Activated naive CD4-positive, alpha-beta T cell treated with anti-CD3 and anti-CD28 coated beads for 36 hours (primary cell): ENCODE measurements at places on chromosomes 16 and 17.

- H3K27me3 ChIP-seq, result no peaks in the 10 kb centered on the region
- H3K4me3 ChIP-seq, result no peak overlapping the region
- no peaks in the 10 kb centered on the region for H3K36me3 ChIP-seq
- no peaks in the 10 kb centered on the region for H3K4me1 ChIP-seq
- no peak for DNase-seq
- H3K27ac ChIP-seq, result no peak overlapping the region
Observed at GRCh38 chr16:84460406-84461028, 43.9 kb downstream of the MEAK7 start.

- no peak for DNase-seq
- H3K36me3 ChIP-seq, result peaks cover 29% of the 10 kb centered on the region
- H3K4me1 ChIP-seq, result no peaks in the 10 kb centered on the region
- H3K4me3 ChIP-seq, result no peak overlapping the region
Observed at GRCh38 chr16:3597226-3597625, 14.2 kb downstream of the SLX4 start.

DNA sequence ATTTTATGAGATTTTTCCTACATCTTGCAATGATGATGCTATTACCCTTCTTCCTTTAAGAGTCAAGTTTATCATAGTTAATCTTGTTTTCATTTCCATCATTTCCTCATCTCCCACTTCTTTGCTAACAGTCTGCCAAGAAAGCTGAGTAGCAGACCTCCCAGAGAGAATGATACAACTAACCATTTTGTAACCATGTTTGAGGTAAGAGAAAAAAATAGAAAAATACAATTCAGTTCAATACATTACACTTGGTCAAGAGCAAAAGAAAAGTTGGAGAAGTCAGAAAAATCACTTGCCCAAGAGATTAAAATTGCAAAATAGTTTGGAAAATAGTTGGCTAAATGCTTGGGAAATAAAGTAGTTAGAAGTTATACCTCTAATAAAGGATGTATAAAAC, 154.4 kb downstream of the ABCA8 start:
- no peaks in the 10 kb centered on the region for H3K4me1 ChIP-seq
- DNase-seq, result no peak
- no peaks in the 10 kb centered on the region for H3K36me3 ChIP-seq
- peaks cover 2% of the 10 kb centered on the region for H3K27me3 ChIP-seq
- H3K4me3 ChIP-seq, result no peak overlapping the region

DNA sequence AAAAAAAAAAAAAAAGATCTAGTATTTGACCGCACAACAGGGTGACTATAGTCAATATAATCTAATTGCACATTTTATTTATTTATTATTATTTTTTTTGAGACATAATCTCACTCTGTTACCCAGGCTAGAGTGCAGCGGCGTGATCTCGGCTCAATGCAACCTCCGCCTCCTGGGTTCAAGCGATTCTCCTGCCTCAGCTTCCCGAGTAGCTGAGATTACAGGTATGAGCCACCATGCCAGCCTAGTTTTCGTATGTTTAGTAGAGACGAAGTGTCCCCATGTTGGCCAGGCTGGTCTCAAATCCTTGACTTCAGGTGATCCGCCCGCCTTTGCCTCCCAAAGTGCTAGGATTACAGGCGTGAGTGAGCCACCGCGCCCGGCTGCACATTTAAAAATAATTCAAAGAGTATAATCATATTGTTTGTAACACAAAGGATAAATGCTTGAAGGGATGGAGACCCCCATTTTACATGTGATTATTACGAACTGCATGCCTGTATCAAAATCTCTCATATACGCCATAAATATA, 794 bp downstream of the ANKS3 start:
- no peak for DNase-seq
- H3K36me3 ChIP-seq, result peaks cover 6% of the 10 kb centered on the region
- peaks cover 16% of the 10 kb centered on the region for H3K4me1 ChIP-seq
- no peaks in the 10 kb centered on the region for H3K27me3 ChIP-seq

DNA sequence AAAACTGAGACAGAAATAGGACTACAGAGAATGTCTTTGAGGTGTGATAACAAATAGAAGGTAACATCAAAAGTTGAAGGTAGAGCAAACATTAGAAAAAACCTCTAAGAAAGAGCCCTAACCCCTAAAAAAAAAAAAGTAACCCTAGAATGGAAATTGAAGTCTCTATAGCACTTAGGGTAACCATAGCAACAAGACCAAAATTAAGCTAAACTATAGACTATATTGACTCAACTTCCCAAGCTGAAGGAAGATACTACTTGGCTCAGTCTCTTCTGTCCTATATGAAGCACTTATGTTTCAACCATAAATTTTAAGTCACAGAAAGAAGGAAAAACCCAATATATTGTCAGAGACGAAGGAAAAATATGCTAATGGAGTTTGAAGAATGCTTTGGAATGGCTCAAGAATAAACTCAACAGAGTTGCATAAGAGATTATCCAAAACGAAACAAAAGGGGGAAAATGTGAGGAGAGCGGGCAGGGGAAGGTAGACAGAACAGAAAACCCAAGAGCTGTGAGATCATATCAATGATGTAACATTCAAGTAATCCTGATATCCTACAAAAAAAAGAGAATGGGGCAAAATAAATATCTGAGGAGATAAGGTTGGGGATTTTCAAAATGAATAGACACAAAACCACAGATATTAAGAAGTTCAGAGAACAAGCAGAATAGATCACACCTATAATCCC, 88.4 kb downstream of the USP32 start:
- H3K27ac ChIP-seq, result no peak overlapping the region
- peak overlapping the region; percentile 30 for H3K4me3 ChIP-seq
- peaks cover 10% of the 10 kb centered on the region for H3K36me3 ChIP-seq
- peaks cover 24% of the 10 kb centered on the region for H3K4me1 ChIP-seq
- no peaks in the 10 kb centered on the region for H3K27me3 ChIP-seq
- DNase-seq, result no peak

DNA sequence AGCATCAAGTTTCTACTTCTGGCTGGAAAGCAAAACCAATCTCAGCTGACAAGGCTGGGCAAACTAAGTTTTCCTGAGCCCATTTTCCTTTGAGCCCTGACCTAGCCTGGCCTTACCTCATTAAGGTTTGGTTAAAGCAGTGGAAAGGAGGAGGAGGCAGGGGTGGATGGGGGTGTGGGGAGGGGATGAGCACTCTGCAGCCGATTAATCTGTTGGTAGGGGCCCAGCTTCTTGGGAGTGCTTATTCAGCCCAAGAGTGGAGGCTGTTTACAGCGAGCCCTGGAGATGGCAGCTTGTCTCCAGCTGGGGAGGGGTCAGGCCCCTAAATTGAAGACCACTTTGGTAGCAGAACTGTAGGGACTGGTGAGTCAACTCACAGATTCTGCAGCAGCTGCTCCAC, 12.0 kb downstream of the SMCR8 start:
- no peaks in the 10 kb centered on the region for H3K27me3 ChIP-seq
- peaks cover 20% of the 10 kb centered on the region for H3K4me1 ChIP-seq
- peaks cover 12% of the 10 kb centered on the region for H3K36me3 ChIP-seq
- H3K27ac ChIP-seq, result peak overlapping the region; percentile 76
- no peak for DNase-seq
